ENCODE measurements at places on chromosomes 6 and 20.

DNA sequence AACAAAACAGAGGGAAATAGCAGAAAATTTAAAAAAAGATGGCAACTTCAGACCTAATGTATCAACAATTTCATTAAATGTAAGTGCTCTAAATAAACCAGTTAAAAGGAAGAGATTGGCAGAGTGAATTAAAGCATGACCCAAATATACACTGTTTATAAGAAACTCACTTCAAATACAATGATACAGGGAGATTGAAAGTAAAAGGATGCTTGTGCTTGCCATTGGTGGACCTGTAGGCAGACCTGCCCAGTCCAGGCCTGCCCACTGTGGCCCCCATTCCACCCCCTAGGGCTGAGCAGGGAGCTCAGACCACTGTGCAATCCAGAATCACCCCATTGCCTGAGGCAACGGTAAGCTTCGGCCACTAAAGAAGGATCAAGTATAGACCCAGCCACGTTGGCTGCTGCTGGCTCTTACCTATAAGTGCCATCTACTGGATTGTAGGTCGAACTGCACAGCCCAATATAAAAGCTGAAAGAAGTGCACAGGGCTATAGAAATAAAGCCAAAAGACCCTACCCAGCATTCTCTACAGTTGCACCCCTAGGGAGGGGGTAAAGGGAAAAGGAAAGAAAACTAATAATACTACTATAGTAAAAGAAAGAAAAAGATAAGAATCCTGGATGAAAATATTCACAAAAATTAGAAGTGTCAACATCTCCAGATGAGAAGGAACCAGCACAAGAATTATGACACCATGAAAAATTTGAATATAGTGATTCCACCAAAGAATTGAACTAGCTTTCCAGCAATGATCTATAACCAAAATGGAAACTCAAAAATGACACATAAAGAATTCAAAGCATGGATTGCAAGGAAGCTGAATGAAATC is 36.1 kb downstream of the PSMB1 start:
- DNase-seq = no peak

- DNase-seq = no peak
These were observed 104.9 kb upstream of the PREP start for GRCh38 chr6:105507811-105508210.

DNA sequence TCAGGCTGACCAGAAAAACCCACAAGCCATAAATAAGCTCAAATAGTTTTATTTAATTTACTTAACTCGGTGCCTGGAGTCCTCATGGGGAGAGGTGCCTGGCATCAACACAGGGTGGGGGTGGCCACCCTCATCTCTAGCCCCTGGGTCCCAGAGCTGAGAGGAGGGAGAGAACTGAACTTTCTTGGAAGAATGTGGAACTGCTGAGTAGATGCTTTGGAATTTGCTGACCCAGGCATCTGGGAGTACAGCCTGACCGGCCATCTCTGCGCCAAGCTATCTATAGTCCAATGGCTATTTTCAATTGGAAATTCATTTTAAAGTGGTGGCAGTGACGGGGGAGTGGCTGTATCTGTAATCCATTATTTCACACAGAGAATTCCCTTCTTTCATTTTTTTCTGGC is 104.8 kb downstream of the CDH26 start:
- no peak for DNase-seq

GRCh38 chr6:112251171-112251875 is 3.0 kb downstream of the LAMA4 start:
- peak; percentile 77 for DNase-seq

DNA sequence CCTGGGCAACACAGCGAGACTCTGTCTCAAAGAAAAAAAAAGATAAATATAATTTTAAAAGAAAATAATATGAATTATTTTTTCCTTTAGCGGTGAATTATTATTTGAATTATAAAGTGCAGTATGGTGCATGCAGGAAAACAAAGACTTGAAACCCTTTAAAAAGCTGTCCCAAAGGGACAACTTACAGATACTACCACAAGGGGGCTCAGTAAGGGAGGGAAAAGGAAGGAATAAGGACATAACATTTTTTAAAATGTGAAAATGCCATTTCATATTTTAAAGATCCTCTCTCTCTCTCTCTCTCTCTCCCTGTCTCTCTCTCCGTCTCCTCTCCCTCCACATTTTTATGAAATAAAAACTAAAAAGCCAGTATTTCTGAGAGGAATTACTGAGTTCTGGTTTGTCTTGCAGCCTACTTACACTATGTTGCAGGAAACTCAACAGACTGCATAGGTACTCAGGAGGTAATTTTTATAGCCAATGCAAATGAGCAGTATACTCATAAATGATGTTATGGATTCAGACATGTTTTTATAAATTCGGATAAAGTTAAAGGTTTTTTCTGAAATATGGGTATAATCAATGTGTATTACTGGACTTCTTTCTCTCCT is 455.0 kb upstream of the GJE1 start:
- DNase-seq = no peak

Measured in suprapubic skin (tissue), 4 donors.